Karpas-422 (cell line): ENCODE measurements at places on chromosomes 16 and 17. TPM values are rescaled to one million over a fixed set of nuclear protein-coding genes. Genes with fewer than 3 reads are reported as not detected.

GRCh38 chr16:58177353-58177710 lies 20.6 kb downstream of the CSNK2A2 start:
- DNase-seq, result no peak

DNA sequence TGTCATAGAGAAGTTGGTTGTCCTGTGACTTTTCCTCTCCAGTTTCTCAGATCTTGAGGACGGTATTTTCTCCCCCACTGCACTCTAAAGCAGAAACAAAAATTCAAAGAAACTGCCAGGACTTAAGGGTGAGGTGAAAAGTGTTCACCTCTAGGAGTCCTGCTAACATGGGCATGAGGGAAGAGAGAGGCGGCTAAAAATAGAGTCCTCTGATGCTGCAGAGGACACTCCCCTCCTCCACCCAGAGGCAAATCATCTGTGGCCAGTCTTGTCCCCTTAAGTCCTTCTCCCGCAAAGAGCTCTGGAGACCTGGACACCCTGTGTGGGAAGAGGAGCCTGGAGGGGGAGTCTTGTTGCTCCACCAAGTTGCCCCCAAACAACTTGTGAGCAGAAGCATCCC lies 4.7 kb upstream of the DDX19A start:
- DNase-seq, result no peak

- DNase-seq, result no peak
Observed at GRCh38 chr17:65093930-65094329, 37.4 kb upstream of the GNA13 start.

- DNase-seq, result no peak
Observed at GRCh38 chr17:43645765-43646481, 15.8 kb downstream of the MEOX1 start.

- DNase-seq, result no peak
Observed at GRCh38 chr17:81258292-81258691, 19.2 kb downstream of the NDUFAF8 start.

The TMEM92 gene
- total RNA-seq, result not detected in 2 replicates

DNA sequence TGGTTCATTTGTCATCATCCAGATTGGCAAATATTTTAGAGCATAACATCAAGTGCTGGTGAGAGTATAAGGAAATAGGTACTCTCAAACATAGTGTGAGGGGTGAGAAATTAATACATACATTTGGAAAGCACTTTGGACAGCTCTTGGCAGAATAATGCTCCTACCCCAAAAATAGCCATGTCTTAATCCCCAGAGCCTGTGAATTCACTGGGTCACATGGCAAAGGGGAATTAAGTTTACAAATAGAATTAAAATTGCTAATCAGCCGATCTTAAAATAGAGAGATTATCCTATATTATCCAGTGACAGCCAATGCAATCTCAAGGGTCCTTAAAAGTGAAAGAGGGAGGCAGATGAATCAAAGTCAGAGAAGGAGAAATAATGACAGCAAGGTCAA lies 38.8 kb upstream of the ANKFN1 start:
- DNase-seq, result no peak

The IKZF3 gene
- 83.0 and 137 TPM in 2 replicates for total RNA-seq

- DNase-seq, result no peak
Observed at GRCh38 chr17:30296499-30297080, 4.8 kb upstream of the BLMH start.

The NEUROD2 gene
- total RNA-seq, result not detected in 2 replicates

The HOXB1 gene
- not detected in 2 replicates for total RNA-seq

The CA7 gene
- not detected in 2 replicates for total RNA-seq

GRCh38 chr16:25141648-25142047 lies 30.1 kb downstream of the LCMT1 start:
- DNase-seq, result no peak
